ENCODE measurements at places on chromosomes 7 and 10.

DNA sequence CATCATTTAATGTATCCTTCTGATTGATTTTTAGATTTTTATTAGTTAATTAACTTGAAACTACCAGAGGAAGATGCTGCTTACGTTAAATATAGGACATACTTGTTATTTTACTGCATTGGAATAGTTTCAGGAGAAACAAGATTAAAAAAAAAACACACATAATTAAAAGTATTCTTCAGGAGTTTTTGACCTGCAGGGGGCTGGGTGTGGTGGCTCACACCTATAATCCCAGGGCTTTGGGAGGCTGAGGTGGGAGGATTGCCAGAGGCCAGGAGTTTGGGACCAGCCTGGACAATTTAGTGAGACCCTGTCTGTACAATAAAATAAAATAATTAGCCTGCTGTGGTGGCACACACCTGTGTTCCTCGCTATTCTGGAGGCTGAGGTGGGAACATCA, 10.7 kb downstream of the CBLL1 start:
- DNase-seq, result no peak

GRCh38 chr7:88217675-88218428, 2.0 kb downstream of the SRI start:
- no peak for DNase-seq

GRCh38 chr7:1964211-1964912, 268.4 kb downstream of the MAD1L1 start:
- no peak for DNase-seq

GRCh38 chr10:26025523-26025922, 91.5 kb downstream of the MYO3A start:
- no peak for DNase-seq

DNA sequence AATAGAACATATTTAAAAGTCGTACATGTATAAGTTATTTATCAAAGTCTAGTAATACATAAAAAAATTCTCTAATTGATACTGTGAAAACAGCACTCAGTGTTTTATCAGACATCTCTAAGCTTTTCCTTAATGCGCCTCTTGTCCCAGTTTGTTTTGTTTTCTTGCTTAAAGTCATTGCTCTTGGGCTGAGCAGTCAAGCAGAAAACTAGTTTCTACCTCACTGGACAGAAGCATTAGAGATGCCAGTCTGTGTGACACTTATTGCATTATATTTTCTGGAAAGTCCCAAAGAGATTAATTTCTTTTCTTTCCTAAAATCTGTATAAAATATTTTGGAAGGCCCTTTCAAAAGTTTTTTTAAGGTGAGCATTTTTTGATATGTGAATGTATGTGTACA, 236.2 kb downstream of the PCLO start:
- no peak for DNase-seq

DNA sequence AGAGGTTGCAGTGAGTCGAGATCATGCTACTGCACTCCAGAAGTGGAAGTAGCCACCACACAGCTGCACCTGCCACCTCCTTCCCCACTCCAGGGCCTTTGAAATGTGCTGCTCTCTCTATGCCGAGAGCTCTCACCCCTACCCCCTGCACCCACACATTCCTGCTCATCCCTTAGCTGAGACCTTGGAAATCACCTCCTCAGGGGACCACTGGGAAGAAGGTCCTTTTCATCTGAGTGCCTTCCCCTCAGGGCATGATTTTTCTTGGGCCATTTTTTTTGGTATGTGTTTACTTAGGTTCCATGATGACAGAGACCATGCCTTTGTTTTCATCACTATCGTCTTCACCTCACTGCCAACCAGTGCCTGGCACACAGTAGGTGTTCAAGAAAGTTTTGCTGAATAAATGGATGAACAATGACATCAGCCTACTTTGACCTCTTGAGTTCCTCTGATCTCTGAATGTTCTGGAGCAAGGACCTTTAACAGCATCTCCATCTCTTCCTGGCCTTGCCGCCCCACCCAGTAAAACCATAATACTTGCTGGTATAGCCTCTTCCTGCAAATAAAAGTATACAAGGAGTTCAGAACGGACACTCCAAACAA, 166.6 kb upstream of the KLF14 start:
- DNase-seq, result no peak

- no peak for DNase-seq
These were observed 99.2 kb downstream of the RAMP3 start for GRCh38 chr7:45256775-45257174.

DNA sequence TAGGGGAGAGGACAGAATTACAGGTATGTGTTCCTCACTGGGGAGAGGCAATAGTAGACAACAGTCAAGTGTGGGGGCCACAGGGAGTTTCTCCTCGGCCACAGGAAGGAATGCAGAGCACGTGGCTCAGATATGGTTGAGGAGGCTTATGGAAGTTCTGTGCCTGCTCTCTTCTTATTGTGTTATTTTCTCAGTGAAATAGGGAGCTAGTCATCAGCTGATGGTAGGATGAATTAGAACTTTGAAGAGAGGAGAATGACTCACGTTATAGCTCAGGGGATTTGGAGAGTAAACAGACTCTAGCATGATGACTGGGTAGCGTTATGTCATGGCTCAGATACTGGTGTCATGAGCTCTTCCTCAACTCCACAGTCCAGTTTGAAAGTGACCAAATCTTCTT, 308.3 kb upstream of the IGFBP3 start:
- DNase-seq, result no peak

GRCh38 chr10:100969187-100970075, at the start of gene SEMA4G:
Gene SEMA4G, plus strand, starts transcription at chr10:100969504. Its CDS starts 3,409 bp downstream, at chr10:100972913.
- peak; percentile 8 for DNase-seq

DNA sequence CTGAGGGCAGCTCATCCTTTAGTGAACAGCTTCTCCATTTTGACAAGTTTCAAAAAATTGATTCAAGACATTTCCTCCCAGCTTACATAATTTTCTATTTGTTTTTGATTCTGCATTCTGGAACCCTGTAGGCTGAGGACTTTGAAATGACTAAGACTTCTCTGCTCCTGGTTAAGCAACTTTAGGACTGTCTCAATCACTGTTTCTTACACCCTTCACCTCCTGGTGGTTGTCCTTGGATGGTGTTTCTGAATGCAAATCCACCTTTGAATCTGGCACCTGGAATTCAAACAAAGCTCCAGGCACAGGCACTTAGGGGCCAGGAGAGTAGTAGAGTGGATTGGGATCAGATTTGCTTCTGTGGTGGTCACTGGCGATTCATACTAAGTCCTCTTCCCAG, 595.5 kb downstream of the LRMDA start:
- DNase-seq, result no peak

DNA sequence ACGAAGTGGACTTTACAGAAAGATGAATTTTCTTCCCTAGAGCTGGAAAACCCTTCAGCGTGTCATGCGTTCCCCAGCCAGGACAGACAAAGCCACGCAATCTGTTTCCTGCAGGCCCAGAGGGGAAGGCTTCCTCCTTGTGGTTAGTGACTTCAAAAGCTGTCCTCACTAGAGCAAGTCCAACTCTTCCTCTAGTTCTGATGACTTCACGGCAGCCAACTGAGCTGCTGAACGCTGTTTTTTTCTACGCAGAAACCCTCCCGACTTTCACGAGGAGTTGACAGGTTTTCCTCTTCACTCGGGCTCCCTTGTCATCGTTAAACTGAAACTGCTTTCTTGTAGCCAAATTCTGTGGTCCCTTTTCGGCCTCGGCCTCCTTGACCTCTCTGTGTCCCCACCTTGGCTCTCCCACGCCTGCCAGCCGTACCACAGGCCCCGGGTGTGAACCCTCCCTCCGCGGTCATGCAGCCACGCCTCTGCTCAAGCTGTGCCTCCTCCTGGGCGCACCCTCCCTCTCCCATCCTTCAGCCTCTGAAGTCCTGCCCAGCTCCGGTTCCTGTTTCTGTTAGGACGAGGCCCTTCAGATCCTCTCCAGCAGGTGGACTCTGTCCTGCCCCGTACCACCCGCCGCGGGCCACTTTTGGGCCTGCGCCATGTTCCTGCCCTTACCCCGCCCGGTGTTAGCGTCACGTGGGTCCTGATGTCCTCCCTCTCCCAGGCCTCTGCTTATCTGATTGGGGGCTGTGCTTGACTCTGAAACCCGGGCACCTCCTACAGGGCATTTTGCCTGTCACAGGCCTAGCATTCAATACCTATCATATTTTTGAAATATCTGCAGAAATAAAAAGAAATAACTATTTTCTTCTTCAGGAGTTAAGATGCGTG, 39.3 kb downstream of the CUX1 start:
- DNase-seq, result peak; percentile 47

DNA sequence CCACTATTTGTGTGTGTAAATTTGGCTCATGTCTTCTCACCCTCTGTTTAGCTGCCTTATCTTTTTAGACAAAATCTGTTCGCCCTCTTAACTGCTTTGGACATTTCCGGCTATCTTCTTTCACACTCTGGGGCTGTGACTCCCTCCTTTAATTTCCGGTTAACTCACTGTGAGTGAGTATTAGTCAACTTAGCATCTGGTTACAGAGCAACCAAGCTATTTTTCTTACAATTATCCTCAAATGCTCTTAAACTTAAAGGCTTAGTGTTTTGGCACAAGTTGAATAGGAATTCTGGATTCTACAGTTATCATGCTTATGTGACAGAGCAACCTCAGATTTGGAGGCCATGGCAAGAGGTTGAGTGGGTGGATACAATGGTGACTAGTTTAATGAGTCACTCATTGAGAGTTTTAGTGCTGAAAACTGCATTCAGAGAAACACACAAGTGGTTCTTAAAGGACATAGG, 177.6 kb upstream of the SEMA3A start:
- DNase-seq, result no peak

- DNase-seq, result no peak
These were observed 412.4 kb upstream of the NRP1 start for GRCh38 chr10:33746836-33747268.

GRCh38 chr10:112756235-112756527, 193.9 kb upstream of the TCF7L2 start:
- DNase-seq, result no peak

GRCh38 chr10:97020452-97021400, 165.0 kb downstream of the SLIT1 start:
- no peak for DNase-seq

GRCh38 chr7:138097064-138097741, 20.9 kb downstream of the AKR1D1 start:
- no peak for DNase-seq

GRCh38 chr10:74645692-74646091, 180.7 kb upstream of the KAT6B start:
- DNase-seq, result no peak

DNA sequence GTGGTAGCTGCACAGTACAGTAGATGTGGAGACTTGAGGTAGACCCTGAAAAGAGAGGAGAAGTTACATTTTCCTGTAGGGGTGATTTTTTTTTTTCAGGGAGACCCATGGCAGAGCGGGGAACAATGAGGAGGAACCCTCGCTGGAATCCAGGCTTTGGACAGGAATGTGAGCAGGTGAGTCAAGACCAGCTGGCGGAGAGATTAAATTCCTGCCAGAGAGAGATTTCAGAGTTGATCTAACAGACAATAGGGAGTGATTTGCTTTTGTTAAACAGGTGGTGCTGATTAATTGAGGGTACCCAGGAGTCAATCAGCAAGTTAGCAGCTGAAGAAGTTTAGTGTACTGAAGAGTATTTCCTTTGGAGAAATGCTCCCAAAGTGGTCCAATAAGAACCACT, 41.6 kb upstream of the MINDY3 start:
- no peak for DNase-seq

GRCh38 chr10:85168243-85168642, 839.9 kb downstream of the CCSER2 start:
- DNase-seq, result no peak

DNA sequence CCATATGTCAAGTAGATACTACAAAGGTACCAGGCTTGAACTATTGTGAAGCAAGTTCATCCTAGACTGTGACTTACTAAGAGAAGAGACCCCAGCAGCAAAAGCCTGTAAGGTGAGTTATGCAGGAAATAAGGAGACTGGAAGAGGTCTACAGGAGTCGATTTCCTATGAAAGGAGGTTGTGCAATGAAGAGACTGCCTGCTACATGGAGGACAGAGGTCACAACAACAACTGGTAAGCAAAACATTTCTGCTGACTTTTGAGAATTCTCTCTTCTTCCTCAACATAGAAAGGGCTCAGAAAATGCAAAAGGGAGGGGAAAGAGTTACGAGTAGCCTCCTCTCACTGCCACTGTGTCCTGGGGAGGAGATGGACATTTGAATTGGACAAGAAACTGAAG, 42.4 kb downstream of the PDK4 start:
- DNase-seq, result no peak

- DNase-seq, result no peak
These were observed 53.0 kb downstream of the COL13A1 start for GRCh38 chr10:69854511-69855345.

DNA sequence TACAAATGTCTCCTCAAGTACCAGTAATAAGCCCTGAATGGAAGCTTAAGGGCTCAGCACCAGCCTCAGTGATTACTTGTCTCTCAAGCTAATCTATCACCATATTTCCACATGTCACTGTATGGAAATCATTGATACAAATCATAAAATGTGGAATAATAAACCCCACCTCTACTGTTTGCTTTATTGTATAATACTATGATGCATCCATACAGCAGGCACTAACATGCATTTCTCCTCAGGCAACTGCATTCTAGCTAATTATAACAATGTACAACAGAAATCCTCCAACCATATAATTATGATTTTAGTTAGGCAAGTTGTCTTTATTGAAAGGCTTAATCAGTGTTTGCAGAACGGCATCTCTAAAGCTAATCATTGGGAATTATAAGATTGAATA, 26.2 kb downstream of the CRPPA start:
- DNase-seq, result no peak
